Cardiac fibroblast (primary cell): ENCODE measurements at places on chromosomes 5 and 9.
A peak's percentile ranks its signal among the peaks of the same experiment; 100 is the strongest.

DNA sequence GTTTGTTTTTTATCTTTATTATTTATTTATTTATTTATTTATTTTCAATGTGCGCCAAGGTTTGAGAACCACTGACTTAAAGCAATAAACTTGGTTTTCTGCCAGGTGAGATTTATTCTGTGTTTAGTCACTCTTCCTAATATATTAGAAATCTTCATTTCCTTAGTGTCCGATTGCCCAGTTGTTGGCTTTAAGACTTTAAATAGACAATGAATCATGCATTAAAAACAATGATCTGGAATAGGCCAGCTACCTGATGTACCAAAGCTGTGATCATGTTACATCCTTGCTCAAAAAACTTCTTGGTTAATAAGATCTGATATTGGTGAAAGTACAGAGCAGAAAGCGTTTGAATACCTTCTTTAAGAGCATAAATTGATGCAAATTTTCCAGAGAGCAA, 52.1 kb upstream of the ERBIN start:
- peak; percentile 86 for DNase-seq

DNA sequence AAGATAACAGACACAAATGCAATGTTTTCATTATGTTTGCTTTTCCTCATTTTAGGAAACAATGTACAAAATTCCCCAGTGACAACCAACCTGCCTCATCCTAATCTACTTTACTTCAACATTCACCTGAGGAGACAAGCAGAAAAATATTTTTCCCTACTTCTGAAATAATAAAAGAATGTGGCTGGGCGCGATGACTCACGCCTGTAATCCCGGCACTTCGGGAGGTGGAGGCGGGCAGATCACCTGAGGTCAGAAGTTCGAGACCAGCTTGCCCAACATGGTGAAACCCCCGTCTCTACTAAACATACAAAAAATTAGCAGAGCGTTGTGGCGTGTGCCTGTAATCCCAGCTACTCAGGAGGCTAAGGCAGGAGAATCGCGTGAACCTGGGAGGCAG, 36.9 kb downstream of the MYO10 start:
- DNase-seq, result no peak

- DNase-seq, result no peak
Measured at GRCh38 chr5:28310696-28311095, 1272.3 kb upstream of the CDH9 start.

DNA sequence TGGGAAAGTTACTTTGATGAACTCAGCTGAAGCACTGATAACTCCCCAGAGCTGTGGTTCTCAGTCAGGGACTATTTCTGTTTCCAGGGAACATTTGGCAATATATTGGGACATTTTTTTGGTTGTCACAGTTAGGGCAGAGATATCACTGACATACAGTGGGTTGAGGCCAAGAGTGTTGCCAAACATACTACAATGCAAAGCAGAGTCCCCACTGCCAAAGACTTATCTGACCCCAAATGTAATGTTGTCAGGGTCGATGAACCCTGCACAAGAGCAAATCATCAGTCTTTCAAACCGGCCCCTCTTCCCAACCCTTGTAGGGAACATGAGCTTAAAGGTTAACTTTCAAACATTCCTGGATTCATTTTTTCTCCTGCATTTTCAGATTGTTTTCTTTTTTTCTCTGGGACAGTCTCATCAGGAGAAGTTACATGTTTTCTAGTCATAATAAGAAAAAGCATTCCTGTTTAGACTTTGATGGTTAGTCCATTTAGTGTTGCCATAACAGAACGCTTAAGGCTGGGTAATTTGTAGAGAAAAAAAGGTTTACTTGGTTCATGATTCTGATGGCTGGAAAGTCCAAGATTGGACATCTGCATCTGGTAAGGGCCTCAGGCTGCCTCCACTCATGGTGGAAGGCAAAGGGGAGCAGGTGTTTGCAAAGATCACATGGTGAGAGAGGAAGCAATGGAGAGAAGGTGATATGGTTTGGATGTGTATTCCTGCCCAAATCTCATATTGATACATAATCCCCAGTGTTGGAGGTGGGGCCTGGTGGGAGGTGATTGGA, 18.8 kb upstream of the SUB1 start:
- no peak for DNase-seq

GRCh38 chr5:159319832-159320231, 10.5 kb downstream of the IL12B start:
- DNase-seq, result no peak

- peak; percentile 64 for DNase-seq
Measured at GRCh38 chr9:89549031-89549644, 51.2 kb upstream of the SEMA4D start.
